ENCODE measurements at places on chromosomes 11 and 22.
A peak's percentile ranks its signal among the peaks of the same experiment; 100 is the strongest.

- DNase-seq: no peak
Measured at GRCh38 chr22:49462795-49463194, 364.9 kb downstream of the BRD1 start.

DNA sequence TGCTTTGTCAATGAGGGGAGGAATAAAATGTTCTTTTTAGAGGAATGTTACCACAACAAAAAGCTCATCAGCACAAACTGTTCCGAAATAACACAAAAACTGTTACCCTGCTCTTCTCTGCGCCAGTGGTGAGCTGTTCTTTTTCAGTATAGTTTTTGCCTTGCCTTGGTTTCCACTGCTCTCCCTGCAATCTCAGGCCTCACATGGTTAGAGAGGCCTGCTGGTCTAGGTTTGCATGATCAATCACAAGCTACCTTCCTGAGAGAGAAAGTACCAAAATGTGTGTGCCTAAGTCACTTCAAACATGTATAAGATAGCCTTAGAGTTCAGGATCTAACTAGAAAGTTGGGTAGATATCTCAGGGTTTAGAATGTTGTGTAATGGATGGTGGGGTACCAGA lies 114.6 kb downstream of the STIM1 start:
- DNase-seq: no peak

- no peak for DNase-seq
Measured at GRCh38 chr22:48639896-48640748, 1187.6 kb downstream of the BRD1 start.

DNA sequence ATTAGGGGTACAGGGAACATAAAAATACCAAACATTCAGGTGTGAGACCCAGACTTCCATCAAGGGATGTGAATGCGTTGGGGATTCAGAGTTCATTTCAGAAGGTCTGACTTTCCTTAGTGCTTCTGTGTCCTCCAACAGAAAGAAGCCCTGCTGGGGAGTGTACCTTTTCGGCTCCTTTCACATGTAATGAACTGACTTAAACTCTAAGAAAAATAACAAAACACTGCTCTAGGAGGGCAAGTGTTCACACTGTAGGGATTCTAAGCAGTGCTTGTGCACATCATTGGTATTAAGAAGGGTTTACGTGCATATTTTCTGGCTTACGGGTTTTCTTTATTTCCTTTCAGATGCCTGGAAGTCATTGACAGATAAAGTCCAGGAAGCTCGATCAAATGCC lies 15.7 kb upstream of the TTC36 start:
- DNase-seq: no peak

DNA sequence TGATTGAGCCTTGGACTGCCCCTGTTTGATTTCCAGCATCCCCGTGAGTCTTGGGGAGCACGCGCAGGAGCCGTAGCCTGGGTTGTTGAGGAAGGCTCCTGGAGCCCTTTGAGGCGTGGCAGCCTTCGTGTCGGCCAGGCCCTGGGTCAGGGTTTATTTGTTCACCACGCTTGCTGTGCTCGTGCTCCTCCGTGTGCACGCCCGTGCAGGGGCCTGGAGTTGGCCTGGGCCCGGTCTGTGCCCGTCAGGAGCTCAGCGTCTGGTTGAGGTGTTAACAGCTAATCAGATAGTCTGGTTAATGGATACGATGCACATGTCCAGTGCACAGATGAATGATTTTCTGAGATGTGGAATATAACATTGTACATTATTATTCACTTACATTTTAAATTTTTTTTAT lies 8.0 kb downstream of the IGHMBP2 start:
- DNase-seq: no peak

DNA sequence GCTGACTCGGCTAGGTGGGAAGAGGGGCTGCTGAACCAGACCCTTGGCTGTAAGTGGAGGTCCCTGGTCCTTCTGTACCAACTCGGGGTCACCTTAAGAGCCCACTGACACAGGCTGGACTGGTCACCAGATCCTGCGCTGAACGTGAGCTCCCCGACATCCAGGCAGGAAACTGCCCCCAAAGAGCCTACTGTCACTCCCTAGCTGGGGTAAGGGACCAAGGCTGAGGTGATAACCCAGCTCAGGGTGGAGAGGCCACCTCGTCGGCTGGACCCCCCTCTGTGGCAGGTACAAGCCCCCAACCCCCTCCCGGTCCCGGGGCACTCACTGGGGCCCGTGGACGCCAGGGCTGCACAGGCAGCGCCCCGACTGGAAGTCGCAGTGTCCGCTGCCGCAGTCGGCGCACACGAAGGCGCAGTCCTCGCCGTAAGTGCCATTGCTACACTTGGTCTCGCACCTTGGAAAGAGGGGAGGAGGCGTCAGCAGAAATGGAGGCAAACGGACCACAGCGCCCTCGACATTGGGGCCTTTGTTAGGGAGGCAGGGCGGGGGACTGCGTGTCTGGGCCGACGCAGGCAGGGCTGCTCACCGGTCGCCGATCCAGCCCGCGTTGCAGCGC lies 7.4 kb downstream of the SCARF2 start:
- no peak for DNase-seq

GRCh38 chr11:38538866-38539680 lies 1941.0 kb upstream of the RAG2 start:
- DNase-seq: no peak

DNA sequence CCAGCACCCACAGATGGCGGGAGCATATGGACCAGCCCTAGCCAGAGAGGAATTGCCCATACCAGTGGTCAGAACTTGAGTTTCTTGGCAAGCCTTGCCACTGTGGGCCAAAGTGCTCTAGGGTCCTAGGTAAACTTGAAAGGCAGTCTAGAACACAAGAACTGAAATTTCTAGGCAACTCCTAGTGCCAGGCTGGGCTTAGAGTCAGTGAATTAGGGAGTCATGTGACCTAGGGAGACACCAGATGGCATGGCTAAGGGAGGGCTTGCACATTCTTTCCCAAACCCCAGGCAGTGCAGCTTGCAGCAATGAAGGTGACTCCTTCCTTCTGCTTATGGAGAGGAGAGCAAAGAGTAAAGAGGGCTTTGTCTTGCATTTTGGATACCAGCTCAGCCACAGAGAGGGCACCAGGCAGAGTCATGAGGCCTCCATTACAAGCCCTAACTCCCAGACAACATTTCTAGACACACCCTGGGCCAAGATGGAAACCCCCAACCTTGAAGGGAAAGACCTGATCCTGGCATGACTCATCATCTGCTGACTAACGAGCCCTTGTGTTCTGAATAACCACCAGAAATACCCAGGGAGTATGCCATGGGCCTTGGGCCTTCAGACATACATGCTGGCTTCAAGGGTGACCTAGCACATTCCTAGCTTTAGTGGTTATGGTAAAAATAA lies 19.2 kb upstream of the OR56A3 start:
- no peak for DNase-seq

DNA sequence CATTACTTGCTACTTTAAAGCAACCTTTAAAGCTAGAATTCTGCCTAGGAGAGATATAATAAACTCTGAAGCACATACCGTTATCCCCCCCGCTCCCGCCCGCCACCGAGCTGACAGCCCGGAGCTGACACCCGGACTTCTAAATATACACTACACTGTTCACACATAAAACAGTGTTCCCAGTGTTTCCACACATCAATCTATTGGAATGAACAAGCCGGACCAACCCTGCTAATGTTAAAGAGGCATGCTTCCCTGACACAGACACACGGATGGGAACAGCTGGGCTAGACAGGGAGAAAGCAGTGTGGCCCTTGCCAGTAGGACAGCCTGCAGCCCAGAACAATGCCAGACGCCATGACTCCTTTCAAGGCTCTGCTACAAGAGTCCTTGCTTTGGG lies 108.4 kb upstream of the CSNK2A3 start:
- DNase-seq: no peak

- no peak for DNase-seq
Measured at GRCh38 chr11:6061475-6061874, 30.9 kb upstream of the OR56A1 start.

DNA sequence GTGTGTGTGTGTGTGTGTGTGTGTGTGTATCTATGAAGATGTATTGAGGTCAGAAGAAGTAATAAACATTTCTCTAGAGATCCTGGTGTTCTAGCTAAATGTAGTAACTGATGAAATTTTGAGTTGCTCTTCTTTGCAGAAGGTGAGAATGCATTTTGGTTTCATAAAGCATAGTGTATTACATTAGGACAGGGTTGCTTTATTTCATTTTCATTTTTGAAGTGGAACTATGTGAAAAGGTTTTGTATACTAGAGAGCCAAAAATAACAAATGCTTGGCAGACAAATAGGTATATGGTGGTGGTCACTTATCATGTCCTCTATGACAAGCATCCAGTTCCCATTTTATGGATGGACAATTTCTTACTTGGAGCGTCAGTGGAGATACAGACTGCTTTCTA lies 99.0 kb downstream of the CASP12 start:
- no peak for DNase-seq

DNA sequence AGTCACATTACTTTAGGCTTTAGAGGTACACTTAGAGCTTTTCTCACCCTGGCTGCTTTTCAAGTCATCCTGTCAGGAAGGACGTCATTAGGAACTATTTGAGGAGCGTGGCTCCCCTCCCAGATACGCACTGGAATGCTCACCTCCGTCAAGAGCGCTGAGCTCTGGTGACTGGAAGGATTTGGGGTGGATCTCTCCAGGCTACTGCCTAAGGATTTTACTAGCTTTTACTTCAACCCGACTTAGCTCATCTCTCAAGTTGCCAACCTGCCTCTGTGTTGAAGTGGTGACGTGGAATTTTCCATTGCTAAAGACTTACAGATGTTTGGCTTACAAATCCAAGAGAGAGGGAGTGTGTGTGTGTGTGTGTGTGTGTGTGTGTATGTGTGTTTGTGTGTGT lies 355.3 kb upstream of the CCDC90B start:
- peak; percentile 48 for DNase-seq

- no peak for DNase-seq
Measured at GRCh38 chr11:84905411-84905810, 721.7 kb downstream of the DLG2 start.

GRCh38 chr11:11149671-11150459 lies 203.2 kb downstream of the CSNK2A3 start:
- no peak for DNase-seq

DNA sequence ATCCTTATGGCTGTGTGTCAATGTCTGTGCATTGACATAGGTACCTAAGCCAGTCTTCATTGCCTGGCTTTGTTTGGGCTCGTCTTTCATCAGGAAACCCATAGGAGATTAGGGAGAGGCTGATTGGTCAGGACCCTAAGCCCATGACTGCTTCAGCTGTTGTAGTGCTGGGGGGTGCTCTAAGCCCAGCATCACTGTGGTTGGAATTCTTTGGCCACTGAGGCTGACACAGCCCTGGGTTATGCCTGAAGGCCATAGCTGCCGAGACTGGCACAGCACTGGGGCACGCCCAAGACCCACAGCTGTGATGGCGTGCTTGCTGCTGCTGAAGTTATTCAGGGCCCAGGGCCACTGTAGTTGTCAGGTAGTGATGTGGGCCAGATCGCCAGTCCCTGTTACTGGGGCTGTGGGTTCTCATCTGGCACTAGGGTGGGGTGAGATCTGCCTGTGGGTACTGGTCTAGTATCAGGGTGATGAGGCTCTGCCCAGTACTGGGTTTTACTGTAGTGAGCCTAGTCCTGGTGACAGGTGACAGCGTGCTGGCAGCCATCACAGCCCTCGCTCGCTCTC lies 4.9 kb downstream of the USP18 start:
- no peak for DNase-seq

- DNase-seq: no peak
Measured at GRCh38 chr11:123173040-123173855, 21.8 kb downstream of the CLMP start.

- no peak for DNase-seq
Measured at GRCh38 chr11:57873196-57873911, 111.8 kb downstream of the CTNND1 start.

DNA sequence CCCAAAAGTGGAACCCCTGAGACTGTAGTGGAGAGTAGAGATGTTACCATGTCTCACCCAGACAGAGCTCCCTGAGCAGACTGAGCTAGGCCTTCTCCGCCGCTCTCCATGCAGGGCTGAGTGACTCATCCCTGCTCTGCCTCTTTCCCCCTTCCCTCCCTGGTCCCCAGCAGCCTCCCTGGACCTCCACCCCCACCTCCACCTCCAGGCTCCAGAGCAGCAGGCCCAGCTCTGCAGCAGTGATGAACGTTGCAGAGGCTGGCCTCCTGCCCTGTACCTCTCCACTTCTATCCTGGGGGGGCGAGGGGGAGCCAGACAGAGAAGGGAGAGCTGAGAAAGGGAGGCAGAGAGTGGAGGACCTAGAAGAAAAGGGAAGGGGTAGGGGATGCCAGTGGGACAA lies 19.3 kb upstream of the ARAP1 start:
- DNase-seq: no peak

GRCh38 chr11:84866922-84867321 lies 760.2 kb downstream of the DLG2 start:
- DNase-seq: no peak

GRCh38 chr11:6900327-6900999 lies 8.2 kb upstream of the OR2D2 start:
- no peak for DNase-seq

DNA sequence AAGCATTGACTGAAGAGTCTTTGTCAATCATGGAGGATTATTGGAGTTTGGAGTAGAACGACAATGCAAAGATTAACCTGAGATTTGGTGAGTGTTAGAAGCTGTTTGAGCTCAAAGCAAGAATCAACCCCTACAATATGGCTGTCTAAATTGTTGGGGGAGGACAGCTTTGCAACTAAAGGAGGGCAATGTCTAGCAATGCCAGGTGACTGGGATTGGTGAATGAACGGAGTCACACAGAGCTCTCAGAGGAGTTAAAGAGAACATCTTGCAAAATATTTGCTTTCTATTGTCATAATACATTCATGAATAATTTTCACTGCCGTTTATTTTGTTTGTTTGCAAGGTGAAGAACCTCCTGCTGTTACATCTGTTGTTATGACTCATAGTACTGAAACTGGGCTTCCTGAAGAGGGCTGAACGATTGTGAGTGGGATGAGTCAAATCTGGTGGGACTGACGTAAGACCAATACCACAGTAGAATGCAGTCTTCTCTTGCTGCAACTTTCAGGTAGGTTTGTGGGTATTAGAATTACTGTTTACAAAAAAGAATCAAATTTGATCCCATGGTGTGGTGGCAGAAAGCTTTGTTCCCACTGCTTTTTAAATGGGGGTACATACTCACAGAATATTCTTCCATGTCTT lies 281.9 kb downstream of the CADM1 start:
- peak; percentile 34 for DNase-seq

DNA sequence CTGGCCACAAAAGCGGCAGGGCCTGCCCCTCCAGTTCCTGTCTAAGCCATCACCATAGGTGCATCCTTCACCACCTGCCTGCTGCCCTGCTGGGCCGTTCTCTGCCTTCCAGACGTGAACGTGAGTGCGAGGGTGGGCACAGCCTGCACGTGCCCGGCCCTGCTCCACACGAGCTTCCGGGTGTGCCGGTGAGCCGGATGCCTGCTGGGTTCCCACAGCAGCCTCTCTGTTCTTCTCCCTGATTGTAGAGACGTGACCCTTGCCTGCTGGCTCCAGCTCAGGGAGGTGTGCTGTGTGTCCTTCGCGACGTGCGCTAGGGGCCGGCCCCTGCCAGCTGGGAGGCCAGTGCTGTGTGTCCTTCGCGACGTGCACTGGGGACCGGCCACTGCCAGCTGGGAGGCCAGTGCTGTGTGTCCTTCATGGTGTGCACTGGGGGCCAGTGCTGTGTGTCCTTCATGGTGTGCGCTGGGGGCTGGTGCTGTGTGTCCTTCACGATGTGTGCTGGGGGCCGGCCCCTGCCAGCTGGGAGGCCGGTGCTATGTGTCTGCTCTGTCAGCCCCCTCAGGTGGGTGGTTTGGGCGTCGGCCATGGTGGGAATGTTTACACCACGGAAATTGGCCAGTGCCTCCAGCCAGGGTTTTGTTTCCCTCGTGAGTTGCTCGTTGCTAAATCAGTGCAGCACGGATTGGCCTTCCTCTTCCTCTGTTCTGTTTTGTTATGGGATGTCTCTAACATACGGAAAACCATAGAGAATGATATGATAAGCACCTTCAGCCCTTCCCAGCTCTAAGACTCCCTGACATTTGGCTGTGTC lies 35.4 kb upstream of the BRSK2 start:
- no peak for DNase-seq

GRCh38 chr11:65355013-65355775 lies 643 bp downstream of the TIGD3 start:
- peak; percentile 73 for DNase-seq
